ENCODE measurements at places on chromosomes 7 and 10.

DNA sequence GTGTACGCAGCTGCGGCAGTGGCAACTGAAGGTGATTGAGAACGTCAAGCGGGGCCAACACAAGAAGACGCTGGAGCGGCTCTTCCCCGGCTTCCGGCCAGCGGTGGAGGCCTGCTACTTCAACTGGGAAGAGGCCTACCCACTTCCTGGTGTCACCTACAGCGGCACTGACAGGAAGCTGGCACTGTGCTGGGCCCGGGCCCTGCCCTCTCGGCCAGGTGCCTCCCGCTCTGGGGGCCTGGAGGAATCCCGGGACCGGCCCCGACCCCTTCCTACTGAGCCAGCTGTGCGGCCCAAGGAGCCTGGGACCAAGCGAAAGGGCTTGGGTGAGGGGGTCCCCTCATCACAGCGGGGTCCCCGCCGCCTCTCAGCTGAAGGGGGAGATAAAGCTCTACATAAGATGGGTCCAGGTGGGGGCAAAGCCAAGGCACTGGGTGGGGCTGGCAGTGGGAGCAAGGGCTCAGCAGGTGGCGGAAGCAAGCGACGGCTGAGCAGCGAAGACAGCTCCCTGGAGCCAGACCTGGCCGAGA, 6.5 kb downstream of the ZSWIM8 start:
- no peak for DNase-seq

DNA sequence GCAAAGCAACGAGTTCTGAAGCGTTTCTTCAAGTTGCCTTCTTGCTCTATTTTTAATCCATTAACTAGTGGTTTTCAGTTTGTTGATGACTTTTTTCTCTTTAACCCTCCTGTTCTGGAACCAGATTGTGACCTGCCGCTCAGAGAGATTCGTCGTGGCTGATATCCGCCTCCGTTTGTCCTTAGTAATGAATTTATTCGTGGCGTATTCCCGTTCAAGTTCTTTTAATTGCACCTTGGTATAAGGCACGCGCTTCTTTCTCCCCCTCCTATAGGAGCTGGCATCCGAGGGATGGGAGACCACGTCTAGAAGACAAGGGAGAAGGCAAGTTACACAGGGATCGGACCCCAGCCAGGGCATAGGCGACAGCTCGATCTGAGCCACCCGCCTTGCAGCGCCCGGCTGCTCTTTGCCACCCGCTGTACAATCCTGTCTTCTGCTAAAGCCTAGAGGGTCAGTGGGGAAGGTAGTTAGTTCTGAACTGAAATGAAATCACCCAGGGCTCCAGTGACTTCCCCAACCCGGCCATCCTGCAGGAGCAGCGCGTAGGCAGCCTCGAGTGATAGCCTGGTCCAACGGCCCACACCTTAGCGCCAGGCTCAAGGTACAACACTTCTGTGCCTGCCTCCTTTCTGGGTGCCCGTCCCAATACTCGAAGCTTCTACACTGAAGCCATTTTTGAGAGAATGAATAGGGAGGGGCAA, 1.6 kb downstream of the HOXA13 start:
- no peak for DNase-seq

DNA sequence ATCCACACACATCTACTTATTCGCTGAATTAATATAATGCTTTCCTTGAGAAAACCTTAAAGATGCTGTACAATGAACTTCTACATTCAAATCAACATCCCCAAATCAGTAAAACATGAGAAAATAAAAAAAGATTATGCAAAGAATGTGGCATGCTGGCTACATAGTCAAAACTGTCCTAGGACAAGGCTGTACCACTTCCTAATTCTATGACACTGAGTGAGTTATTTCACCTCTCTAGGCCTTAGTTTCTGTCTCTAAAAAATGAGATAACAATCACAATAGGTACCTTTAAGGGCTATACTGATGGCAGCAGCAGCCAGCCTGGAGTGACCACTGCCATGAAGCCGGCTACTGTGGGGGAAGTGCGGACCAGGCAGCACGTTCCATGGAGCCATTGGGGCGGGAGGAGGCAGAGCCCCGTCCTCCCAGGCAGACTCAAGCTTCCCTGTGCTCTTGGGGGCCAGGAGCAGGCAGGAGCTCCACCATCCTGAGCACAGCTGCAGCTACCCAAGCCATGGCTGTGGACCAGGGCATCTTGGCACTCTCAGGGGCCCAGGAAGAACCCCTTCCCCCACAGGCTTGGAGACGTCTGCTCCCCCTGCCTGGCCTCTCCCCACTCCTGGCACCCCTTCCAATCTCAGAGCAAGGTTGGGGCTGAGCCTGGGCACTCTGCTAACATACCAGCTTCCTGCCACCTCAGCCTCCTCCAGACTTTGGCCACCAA, 110.2 kb downstream of the ELAPOR2 start:
- DNase-seq: no peak

DNA sequence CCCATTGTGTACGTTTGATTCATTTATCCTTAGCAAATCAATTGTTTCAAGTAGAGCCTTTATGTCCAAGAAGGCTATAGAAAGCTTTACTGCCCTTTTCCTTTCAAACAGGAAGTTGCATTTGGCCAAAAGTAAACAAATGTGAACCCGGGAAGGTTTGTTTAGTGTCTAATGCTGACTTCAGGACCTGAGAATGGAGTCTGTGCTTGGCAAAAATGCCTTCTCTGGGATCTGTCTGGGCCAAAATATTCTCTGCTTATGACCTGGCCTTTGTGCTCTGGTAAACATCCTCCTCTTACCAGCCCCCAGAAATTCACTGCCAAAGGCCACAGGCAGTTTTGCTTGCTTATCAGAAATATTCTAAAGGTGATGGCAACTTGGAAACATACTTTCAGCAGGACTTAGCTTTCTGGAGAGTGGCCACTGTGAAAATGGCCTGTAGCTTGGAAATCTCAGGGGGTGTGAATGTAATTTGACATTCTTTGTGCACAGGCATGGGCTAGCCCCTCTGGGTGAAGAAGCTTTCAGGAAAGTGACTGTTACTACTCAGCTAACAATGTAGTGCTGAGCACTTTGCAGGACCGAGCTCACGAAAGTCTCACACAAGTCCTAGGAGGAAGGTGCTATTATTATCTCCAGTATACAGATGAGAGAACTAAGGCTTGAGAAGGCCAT, 199.5 kb downstream of the PTEN start:
- no peak for DNase-seq

DNA sequence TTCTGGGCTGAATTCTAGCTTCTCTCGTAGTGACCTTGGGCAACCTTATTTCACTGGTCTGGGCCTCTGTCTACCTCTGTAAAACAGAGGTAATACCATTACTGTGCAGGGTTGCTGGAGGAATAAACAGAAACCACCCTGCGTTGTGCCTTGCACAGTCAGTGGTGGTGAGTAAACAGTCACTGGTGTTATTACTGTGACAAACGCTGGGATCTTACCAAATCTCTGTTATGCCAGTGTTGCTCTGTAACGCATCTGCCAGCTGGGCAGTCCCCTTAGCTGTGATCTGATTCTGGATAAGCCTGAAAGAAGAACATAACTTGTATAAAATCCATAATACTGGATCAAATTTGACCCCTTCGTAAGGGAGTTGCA, 49.4 kb downstream of the NOD1 start:
- peak; percentile 61 for DNase-seq

GRCh38 chr7:39421251-39421650, 145.0 kb upstream of the YAE1 start:
- no peak for DNase-seq

DNA sequence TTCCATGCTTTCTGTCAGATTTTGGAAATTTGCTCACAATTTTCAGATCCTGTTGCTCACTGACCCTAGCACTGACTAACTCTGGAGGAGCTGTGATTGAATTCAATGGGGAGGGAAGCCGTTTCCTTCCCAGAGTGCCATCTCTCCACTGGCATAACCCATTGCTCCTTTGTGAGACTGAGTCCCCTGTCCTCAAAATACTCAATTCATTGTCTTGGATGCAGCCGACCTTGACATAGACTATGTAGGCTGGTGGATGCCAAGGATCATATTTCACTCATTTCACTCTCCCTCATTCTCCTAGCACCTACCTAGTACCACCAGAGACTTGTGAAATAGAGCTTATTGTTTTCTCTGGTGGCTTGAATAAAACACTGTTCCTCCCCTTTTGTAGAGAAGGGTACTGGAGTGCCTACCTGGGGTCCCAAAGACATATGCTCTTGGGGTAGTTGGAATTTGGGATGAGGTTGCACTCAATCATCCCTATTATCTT, 511.3 kb upstream of the ZMIZ1 start:
- DNase-seq: no peak

GRCh38 chr7:10237306-10237705, 736.4 kb upstream of the PHF14 start:
- no peak for DNase-seq

- DNase-seq: peak; percentile 61
Measured at GRCh38 chr10:17074541-17074847, 55.1 kb downstream of the CUBN start.

DNA sequence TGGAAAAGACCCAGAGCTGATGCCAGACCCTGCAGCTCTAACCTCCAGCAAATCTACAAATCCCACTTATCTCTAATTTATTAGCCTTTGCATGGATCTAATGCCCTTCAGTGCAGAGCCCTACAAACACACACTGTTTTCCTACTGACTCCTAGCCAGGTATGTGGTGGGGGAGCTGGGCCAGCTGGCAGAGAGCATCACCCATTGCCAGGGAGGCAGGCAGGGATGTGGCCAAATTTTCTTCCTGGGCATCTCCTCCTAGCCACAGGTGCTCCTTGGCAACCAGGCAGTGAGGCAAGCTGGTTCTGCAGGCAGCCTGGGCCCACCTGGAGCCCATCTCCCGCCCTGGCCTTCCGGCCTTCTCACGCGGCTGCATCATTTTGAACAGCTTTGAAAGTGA, 55.9 kb upstream of the EMX2 start:
- no peak for DNase-seq

DNA sequence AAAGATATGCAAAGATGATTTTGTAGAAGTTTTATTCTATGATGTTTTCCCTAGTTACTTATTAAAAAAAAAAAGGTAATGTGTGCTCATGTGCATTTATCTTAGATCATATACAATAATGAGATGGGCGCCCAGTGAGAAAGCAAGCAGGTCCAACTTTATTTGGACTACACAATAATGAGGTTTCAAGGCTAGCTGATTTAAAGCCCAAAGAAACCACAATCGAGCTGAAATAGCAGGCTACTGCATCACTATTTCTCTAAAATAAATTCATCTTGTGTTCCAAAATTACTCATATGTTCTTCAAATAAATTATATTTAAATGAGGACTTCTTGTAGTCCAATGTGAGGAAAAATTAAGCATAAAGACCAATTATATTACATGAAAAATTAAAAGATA, 110.1 kb downstream of the JMJD1C start:
- DNase-seq: no peak

DNA sequence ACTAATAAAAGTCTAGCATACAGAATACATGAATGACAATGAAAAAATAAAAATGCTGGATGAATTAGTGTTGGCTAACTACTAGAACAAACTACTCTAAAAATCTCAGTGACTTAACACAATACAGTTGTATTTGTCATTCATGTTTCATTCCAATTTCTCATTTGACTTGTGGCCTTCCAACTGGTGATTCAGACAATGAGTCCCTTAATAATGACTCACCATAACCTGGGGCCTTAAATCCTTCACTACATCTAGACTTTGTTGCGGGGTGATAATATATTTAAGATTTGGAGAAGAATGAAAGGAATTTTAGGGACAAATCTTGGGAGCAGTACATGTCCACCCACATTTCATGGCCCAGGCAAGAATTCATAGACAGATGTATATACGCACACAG, 90.5 kb upstream of the POM121L12 start:
- no peak for DNase-seq

- DNase-seq: no peak
Measured at GRCh38 chr7:34162027-34162565, 256.8 kb downstream of the BMPER start.

GRCh38 chr10:29451946-29452345, 163.1 kb downstream of the LYZL1 start:
- DNase-seq: no peak

DNA sequence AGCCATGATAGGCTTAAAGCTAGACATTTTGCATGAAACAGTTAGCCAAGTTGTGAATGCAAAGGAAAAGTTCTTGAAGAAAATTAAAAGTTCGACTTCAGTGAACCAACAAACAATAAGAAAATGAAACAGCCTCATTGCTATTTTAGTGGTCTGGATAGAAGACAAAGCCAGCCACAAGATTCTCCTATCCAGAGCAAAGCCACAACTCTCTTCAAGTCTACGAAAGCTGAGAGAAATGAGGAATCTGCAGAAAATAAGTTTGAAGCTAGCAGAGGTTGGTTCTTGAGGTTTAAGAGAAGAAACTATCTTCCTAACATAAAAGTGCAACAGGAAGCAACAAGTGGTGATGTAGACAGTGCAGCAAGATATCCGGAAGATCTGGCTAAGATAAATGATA, 271.4 kb upstream of the GRM3 start:
- no peak for DNase-seq

- DNase-seq: no peak
Measured at GRCh38 chr7:66697449-66698438, 42.8 kb upstream of the RABGEF1 start.

DNA sequence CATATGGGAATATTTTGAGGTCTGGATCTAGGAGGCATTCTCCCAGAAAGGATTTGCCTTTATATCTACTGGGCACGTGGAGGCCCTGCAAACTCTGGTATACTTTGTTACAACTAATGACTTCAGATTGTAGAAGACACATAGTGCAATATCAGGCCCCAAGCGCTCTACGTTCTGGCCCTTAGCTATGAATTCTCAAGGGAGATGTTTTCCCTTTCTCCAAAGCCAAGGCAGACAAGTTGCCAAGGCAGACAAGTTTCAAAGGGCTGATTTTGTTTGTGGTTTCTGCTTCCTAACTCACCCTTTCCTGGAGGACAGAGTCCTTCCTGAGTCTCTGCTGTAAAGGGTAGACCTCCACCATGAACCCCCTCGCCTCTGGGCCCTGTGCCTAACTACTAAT, 99.4 kb upstream of the CTTNBP2 start:
- no peak for DNase-seq

DNA sequence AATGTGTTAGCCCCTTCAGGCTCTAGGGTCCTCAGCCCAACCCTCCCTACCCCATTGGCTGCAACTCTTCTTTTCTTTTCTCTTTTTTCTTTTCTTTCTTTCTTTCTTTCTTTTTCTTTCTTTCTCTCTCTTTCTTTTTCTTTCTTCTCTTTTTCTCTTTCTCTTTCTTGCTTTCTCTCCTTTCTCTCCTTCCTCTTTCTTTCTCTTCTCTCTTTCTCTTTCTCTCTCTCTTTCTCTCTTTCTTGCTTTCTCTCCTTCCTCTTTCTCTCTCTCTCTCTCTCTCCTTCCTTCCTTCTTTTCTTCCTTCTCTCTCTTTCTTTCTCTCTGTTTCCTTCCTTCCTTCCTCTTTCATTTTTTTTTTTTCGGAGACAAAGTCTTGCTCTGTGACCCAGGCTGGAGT, 458.9 kb downstream of the TYW1 start:
- no peak for DNase-seq
